ENCODE measurements at places on chromosomes 6 and 20.

DNA sequence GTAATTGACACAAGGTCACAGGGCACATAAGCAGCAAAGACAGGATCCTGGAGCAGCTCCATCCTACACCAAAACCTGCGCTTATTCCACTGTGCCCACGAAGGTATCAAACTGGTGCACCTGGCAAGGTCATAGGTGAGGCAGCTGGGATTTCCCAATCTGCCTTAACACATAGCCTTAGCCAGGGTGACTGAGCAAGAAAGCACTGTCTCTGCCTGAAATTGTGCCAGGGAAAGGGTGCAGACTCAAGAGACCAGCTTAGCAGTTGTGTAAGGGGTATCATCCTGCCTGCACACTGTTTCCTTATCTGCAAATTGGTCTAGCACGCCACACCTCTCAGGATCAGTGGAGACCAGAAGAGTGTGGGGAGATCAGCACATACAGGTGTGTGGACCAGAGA lies 82.8 kb downstream of the MAFB start:
- no peak for DNase-seq

- DNase-seq, result no peak
Measured at GRCh38 chr20:56244259-56244658, 4.3 kb upstream of the MC3R start.

GRCh38 chr6:43941174-43941573 lies 171.2 kb downstream of the VEGFA start:
- no peak for DNase-seq

DNA sequence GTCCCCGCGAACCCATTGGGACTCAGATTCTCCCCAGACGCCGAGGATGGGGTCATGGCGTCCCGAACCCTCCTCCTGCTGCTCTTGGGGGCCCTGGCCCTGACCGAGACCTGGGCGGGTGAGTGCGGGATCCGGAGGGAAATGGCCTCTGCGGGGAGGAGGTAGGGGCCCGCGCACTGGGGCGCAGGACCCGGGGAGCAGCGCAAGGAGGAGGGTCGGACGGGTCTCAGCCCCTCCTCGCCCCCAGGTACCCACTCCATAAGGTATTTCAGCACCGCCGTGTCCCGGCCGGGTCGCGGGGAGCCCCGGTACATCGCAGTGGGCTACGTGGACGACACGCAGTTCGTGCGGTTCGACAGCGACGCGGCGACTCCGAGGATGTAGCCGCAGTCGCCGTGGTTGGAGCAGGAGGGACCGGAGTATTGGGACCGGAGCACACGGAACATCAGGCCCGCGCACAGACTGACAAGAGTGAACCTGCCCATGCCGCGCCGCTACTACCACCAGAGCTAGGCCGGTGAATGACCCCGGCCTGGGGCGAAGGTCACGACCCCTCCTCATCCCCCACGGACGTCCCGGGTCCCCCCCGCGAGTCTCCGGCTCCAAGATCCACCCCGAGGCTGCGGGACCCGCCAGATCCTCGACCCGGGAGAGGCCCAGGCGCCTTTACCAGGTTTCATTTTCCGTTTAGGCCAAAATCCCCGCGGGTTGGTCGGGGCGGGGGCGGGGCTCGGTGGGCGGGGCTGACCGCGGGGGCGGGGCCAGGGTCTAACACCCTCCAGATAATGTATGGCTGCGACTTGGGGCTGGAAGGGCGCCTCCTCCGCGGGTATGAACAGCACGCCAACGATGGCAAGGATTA lies 15.7 kb upstream of the HLA-A start:
- peak; percentile 50 for DNase-seq

DNA sequence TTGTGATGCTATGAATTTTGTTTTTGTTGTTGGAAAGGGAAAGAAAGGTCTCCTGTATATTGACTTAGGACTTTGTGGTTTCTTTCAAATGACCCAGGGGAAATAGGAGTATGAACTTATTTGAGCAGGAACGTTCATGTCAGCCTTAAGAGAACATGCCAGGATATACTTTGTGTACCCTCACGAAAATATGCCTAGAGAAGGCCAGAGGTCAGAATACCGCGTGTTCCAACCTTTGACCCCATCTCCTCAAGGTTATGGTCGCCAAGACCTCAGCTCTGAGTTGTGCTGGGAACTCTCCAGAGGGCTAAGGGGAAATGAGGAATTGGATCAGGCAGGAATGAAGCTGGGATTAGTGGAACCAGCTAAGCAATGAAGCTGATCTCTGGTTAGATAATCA lies 11.5 kb downstream of the TTLL9 start:
- DNase-seq, result no peak

DNA sequence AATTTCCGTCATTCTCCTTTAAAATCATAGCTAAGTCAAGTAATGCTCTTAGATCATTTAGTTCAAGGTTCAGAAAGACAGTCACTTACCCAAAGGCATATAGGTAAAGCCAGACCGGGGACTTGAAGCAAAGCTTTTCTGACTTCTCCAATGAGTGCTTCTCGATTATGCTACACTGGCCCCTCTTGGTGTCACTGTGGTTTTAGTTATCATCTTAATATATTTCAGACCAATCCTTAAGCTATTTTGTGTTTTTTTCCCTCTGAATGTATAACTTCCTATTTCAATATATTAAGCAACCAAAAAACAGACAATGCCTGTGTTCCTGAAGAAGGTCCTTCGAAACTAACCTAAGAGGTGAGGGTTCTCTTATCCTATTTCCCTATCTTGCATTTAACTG lies 3.9 kb downstream of the PRDM1 start:
- no peak for DNase-seq

DNA sequence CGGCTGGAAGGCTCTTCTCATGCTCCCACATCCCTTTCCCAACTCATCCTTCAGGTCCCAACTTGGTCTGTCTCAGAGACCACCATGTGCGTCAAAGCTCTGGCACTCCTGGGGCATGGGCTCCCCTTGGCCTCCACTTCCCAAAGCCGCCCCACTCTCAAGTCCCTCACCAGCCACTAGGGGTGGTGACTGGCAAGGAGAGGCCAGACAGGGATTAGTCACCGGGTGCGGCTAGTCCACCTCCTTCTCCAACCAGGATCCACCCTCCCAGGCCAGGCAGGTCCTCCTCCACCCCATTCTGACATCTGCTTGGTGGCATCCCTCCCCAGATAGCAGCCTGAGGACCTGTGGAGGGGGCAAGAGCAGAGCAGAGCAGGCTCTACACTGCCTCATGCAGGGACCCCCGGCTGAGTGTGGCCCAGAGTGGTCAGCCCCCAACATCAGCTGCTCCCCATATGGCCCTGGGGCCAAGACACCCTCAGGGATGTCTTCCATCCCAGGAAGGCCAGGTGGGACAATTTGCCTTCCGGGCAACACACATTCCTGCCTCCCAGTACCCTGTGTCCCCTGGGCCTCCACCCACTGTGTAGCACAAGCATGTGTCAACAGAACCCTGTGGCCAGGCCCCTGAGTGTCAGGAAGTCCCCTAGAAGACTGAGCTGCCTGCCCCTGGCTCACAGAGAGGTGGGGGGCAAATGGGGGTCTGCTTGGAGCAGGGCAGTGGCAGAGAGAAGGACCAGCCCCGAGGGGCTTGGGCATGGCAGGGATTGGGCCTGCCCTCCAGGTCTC lies 29.2 kb downstream of the YTHDF1 start:
- DNase-seq, result no peak

GRCh38 chr6:3753228-3753835 lies 1.8 kb upstream of the PXDC1 start:
- no peak for DNase-seq

Data from GM19239 (cell line).